Activated T-helper 1 cell treated with anti-CD3 and anti-CD28 coated beads, Interleukin-12 subunit alpha, Interleukin-12 subunit beta, Interleukin-2, Interleukin-4 antibody, amounts not matched to agents 30 ng/mL and 10 ng/mL and 1 ng/mL, durations not matched to agents 14 hours and 24 hours and 36 hours (primary cell): ENCODE measurements at places on chromosomes 1 and 21.

GRCh38 chr1:20404466-20404865, 81.5 kb downstream of the CAMK2N1 start:
- DNase-seq, result no peak
- H3K4me1 ChIP-seq, result no peaks in the 10 kb centered on the region
- no peak overlapping the region for H3K27ac ChIP-seq
- no peak overlapping the region for H3K4me3 ChIP-seq
- no peaks in the 10 kb centered on the region for H3K36me3 ChIP-seq

DNA sequence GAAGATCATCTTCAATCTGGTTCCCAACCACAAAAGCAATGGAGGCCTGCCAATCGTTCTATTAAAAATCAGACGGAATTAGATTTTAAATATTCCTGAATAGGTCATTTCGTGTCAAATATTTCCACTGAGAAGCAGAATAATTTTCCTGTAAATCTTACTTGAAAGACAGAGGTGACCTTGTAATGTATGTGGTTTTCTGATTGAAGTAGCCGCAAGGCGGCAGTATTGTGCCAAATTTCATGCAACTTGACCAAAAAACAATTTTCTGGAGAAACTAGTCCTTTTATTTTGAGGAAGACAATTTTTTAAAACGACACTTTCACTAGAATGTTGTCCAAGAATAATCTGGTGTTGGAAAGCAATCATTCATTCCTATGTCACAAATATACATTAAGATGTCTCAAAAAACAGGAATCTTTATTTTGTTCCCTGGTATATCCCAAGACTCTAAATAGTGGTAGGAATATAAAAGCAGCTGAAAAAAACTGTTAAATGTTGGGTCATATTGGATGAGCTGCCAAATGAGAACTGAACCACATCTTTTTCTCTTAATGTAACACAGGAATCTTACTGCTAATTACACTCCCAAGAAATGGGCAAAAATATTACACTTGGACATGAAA, 33.6 kb downstream of the SPAG17 start:
- no peaks in the 10 kb centered on the region for H3K4me1 ChIP-seq
- H3K27ac ChIP-seq, result no peak overlapping the region
- no peak overlapping the region for H3K4me3 ChIP-seq
- H3K27me3 ChIP-seq, result no peaks in the 10 kb centered on the region
- DNase-seq, result no peak
- H3K36me3 ChIP-seq, result no peaks in the 10 kb centered on the region

- DNase-seq, result no peak
- no peak overlapping the region for H3K4me3 ChIP-seq
- H3K36me3 ChIP-seq, result no peaks in the 10 kb centered on the region
- H3K27ac ChIP-seq, result no peak overlapping the region
- H3K27me3 ChIP-seq, result no peaks in the 10 kb centered on the region
These were observed 65.4 kb downstream of the ZSCAN20 start for GRCh38 chr1:33537885-33538284.

GRCh38 chr1:191669629-191670028, 488.6 kb upstream of the RGS18 start:
- DNase-seq, result no peak
- no peak overlapping the region for H3K27ac ChIP-seq
- H3K36me3 ChIP-seq, result no peaks in the 10 kb centered on the region
- no peaks in the 10 kb centered on the region for H3K27me3 ChIP-seq
- no peak overlapping the region for H3K4me3 ChIP-seq
- no peaks in the 10 kb centered on the region for H3K4me1 ChIP-seq

DNA sequence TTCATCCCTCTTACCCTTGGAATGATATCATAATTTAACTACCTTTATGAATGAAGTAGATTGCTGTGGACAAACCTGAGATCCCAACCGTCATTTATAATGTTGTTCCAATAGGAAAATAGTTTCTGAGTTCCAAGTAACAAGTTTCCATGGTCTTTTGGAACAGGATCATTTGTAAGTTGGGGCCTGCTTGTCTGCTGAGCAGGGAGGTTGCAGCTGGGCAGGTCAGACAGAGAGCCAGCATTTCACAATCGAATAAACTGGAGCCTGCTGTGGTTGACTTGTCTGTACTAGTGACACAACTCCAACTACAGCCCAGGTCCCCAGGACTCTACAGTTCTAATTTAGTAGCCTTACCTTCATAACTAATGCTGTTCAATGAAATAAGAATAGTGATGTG, 18.6 kb upstream of the RALGPS2 start:
- H3K27me3 ChIP-seq, result peaks cover 17% of the 10 kb centered on the region
- H3K36me3 ChIP-seq, result no peaks in the 10 kb centered on the region

DNA sequence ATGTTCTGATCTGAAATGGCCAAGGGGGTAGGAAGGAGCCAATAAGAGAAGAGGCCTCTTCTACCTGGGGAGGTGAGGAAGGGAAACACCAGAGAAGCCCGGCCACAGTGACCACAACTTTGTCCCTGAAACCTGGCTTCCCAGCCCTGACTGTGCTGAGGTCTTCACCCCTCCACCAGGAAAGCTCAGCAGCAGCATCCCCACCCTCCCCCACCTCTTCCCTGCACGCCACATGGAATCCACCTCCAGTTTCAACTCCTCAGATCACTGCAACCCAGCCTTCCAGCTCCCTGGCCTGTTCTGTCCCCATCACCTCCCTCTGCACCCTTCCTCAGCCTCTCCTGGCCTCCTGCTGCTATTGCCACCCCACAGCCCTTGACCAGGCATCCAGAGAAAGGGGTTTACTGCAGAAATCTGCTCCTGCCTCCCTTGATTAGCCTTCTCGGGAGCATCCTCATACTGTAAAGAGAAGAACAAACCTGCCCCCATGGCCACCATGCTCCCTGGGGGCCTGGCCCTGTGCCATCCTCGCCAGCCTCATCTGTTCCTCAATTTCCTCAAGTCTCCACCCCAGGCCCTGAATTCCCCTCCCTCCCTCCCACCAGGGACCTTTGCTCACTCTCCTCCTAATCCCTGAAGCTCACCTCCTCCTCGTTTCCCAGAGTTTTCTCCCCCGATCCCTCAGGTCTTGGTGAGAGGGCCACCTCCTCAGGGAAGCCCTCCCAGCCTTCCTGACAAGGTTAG, 450.9 kb downstream of the MATN1 start:
- no peaks in the 10 kb centered on the region for H3K36me3 ChIP-seq
- no peak overlapping the region for H3K27ac ChIP-seq
- H3K4me1 ChIP-seq, result no peaks in the 10 kb centered on the region
- no peak for DNase-seq
- no peak overlapping the region for H3K4me3 ChIP-seq

- H3K36me3 ChIP-seq, result no peaks in the 10 kb centered on the region
- no peak overlapping the region for H3K4me3 ChIP-seq
- H3K27ac ChIP-seq, result no peak overlapping the region
- peaks cover 12% of the 10 kb centered on the region for H3K4me1 ChIP-seq
- peaks cover 5% of the 10 kb centered on the region for H3K27me3 ChIP-seq
These were observed 111.1 kb downstream of the GLUL start for GRCh38 chr1:182280504-182280900.

GRCh38 chr1:46735708-46736324, 16.9 kb upstream of the EFCAB14 start:
- DNase-seq, result peak; percentile 27
- no peak overlapping the region for H3K27ac ChIP-seq
- H3K27me3 ChIP-seq, result peaks cover 11% of the 10 kb centered on the region
- H3K36me3 ChIP-seq, result no peaks in the 10 kb centered on the region

GRCh38 chr1:89791064-89791726, 29.6 kb upstream of the LRRC8D start:
- DNase-seq, result no peak
- no peak overlapping the region for H3K4me3 ChIP-seq
- H3K27me3 ChIP-seq, result no peaks in the 10 kb centered on the region
- H3K27ac ChIP-seq, result no peak overlapping the region

GRCh38 chr1:9263984-9264872, 28.5 kb upstream of the SPSB1 start:
- H3K36me3 ChIP-seq, result peaks cover 15% of the 10 kb centered on the region
- H3K27me3 ChIP-seq, result no peaks in the 10 kb centered on the region
- peaks cover 16% of the 10 kb centered on the region for H3K4me1 ChIP-seq
- H3K4me3 ChIP-seq, result no peak overlapping the region
- H3K27ac ChIP-seq, result no peak overlapping the region

GRCh38 chr1:107920561-107920960, 44.4 kb downstream of the VAV3 start:
- peaks cover 16% of the 10 kb centered on the region for H3K4me1 ChIP-seq
- H3K27ac ChIP-seq, result no peak overlapping the region
- DNase-seq, result no peak
- H3K27me3 ChIP-seq, result no peaks in the 10 kb centered on the region
- no peak overlapping the region for H3K4me3 ChIP-seq

- DNase-seq, result no peak
- no peak overlapping the region for H3K27ac ChIP-seq
- H3K36me3 ChIP-seq, result no peaks in the 10 kb centered on the region
These were observed 42.9 kb downstream of the TNNT2 start for GRCh38 chr1:201334325-201335173.

DNA sequence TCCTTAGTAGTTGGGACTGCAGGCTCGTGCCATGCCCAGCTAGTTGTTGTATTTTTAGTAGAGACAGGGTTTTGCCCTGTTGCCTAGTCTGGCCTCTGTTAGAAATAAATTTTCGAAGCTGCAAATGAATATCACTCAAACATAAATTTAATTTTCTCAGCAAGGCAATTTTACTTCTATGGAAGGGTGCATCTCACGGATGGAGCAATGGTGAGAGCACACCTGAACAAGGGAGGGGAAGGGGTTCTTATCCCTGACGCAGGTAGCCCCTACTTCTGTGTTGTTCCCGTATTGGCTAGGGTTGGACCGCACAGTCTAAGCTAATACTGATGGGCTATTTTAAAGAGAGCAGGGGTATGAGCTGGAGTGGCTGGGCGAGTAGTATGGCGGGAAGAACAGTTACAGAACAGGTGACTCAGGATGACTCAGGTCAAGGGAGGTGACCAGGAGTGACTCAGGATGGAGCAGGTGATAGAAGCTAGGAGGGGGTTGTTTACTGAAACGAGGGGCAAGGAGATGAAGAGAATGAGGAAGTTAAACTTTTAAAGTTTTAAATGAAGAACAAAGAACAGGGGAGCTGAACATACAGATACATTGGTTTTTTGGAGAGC, 7.5 kb downstream of the MDM4 start:
- DNase-seq, result no peak
- H3K4me3 ChIP-seq, result peak overlapping the region; percentile 52
- H3K4me1 ChIP-seq, result peaks cover 37% of the 10 kb centered on the region
- no peak overlapping the region for H3K27ac ChIP-seq
- H3K27me3 ChIP-seq, result no peaks in the 10 kb centered on the region
- H3K36me3 ChIP-seq, result peaks cover 40% of the 10 kb centered on the region

GRCh38 chr1:28860332-28861073, 48.5 kb downstream of the OPRD1 start:
- no peaks in the 10 kb centered on the region for H3K36me3 ChIP-seq
- no peak overlapping the region for H3K4me3 ChIP-seq
- H3K4me1 ChIP-seq, result no peaks in the 10 kb centered on the region
- no peak overlapping the region for H3K27ac ChIP-seq
- DNase-seq, result no peak

- H3K4me3 ChIP-seq, result no peak overlapping the region
- H3K27ac ChIP-seq, result no peak overlapping the region
- H3K36me3 ChIP-seq, result peaks cover 18% of the 10 kb centered on the region
- DNase-seq, result no peak
- peaks cover 14% of the 10 kb centered on the region for H3K4me1 ChIP-seq
These were observed 65.4 kb downstream of the TIAM1 start for GRCh38 chr21:31278511-31279130.

DNA sequence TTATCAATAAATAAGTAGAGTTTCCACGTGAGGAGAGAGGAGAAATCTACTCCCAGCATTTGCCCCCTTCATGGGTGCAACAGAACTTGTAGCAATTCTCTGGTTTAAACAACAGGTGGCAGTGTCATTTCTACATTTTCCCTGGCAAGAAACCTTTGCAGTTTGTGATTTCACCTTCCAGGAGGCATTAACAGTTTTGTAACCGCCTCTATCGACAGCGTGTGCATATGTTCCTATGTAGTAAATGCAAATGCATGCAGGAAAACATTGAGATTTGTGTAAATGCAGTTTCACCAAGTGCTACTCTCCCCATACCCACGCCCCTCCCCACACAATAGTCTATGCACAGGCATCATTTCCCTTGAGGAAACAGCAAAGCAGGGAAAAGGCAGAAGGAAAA, 494.7 kb downstream of the SMYD3 start:
- H3K36me3 ChIP-seq, result no peaks in the 10 kb centered on the region
- H3K27me3 ChIP-seq, result no peaks in the 10 kb centered on the region
- no peaks in the 10 kb centered on the region for H3K4me1 ChIP-seq
- H3K27ac ChIP-seq, result no peak overlapping the region

- peaks cover 38% of the 10 kb centered on the region for H3K4me1 ChIP-seq
- no peak for DNase-seq
- H3K36me3 ChIP-seq, result no peaks in the 10 kb centered on the region
- H3K27me3 ChIP-seq, result no peaks in the 10 kb centered on the region
- H3K4me3 ChIP-seq, result no peak overlapping the region
- H3K27ac ChIP-seq, result no peak overlapping the region
These were observed 22.5 kb upstream of the KHDRBS1 start for GRCh38 chr1:31991182-31991581.

- no peak for DNase-seq
- H3K36me3 ChIP-seq, result no peaks in the 10 kb centered on the region
- H3K4me1 ChIP-seq, result no peaks in the 10 kb centered on the region
These were observed 9.0 kb downstream of the TRIM67 start for GRCh38 chr1:231170875-231171274.

- H3K36me3 ChIP-seq, result no peaks in the 10 kb centered on the region
- H3K4me1 ChIP-seq, result peaks cover 15% of the 10 kb centered on the region
- H3K27ac ChIP-seq, result no peak overlapping the region
- DNase-seq, result no peak
- H3K27me3 ChIP-seq, result peaks cover 46% of the 10 kb centered on the region
These were observed 80.3 kb downstream of the RUNX3 start for GRCh38 chr1:24849672-24850295.

DNA sequence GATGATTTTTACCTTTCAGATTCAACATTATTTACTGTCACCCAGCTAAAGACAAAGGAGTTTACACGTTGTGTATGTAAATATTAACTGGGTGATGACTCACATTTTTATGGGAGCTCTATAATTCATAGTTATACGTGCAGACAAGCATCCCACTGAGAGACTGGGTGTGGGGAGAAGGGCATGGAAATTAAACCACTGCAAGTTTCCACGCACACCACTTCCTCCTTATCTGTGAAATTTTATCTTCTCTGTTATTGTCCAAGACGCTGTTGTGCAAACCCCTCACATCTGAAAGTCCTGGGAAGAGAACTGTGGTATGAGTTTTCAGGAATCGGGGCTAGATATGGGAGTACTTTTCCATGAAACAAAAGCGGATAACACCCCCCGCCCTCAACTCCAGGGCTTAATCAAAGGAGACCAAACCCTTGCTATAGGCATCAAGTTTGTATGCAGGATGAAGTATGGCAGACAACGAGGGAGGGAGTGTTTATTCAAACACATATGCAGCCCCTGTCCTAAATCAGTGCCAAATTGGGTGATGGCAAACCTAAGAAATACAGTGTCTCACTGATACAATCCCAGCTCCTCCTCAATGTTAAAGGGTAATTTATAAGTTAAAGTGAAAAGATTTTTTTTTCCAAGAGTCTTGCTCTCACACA, 23.3 kb upstream of the DPT start:
- H3K36me3 ChIP-seq, result no peaks in the 10 kb centered on the region
- H3K27ac ChIP-seq, result no peak overlapping the region
- no peak for DNase-seq
- peaks cover 9% of the 10 kb centered on the region for H3K27me3 ChIP-seq

GRCh38 chr1:223326776-223327175, 37.2 kb downstream of the SUSD4 start:
- H3K27me3 ChIP-seq, result no peaks in the 10 kb centered on the region
- DNase-seq, result no peak
- no peak overlapping the region for H3K27ac ChIP-seq
- H3K4me3 ChIP-seq, result no peak overlapping the region

GRCh38 chr1:18635891-18636595, 5.4 kb downstream of the PAX7 start:
- peaks cover 86% of the 10 kb centered on the region for H3K27me3 ChIP-seq
- DNase-seq, result no peak
